Epithelial cell of proximal tubule (primary cell): ENCODE measurements at places on chromosomes 1 and 21. TPM values are rescaled to one million over a fixed set of nuclear protein-coding genes. Genes with fewer than 3 reads are reported as not detected.
A peak's percentile ranks its signal among the peaks of the same experiment; 100 is the strongest.

- DNase-seq: no peak
Observed at GRCh38 chr1:98870959-98871903, 133.4 kb downstream of the PLPPR5 start.

DNA sequence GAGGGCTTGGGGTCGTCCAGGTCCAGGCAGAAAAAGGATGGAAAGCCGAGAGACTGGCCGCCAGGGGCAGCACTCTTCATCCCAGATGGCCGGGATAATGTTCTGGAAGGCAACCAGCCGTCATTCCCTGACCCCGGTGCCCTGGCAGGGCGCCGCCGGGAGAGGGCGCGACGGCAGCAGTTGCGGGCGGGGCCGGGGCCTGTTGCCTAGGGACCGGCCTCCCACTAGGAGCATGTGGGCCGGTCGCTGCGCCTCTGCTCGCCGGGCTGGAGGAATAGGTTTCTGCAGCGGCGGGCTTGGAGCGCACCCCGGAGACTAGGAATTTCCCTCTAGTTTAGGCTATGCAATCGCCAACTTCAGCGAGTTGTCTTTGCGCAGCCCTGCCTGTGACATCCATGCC, 11.0 kb downstream of the DMRTB1 start:
- peak; percentile 13 for DNase-seq

DNA sequence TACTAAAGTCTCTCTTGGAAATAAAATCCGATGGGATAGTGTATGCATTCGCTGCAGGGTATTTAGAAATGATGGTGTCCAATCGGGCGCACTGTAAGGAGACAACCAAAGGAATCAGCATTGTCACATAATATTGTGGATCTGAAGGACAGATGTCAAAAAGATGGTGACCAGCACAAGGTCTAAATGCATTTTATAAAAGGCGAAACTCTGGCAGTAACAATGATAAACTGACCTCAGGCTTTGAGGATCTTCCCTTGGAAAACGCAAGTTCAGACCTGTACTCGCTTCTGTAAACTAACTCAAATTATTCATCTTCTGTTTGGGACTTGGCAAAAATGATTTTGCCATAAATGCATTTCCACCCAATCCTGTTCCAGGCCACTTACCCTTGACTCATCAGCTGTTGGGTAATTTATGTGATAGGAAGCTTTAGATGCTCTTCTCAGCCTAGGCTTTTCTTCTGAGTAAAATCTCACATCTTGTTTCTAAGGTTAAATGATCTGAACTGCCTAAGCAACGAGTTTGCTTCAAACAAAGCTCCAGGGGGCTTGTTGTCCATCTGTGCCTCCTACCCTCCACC, 33.8 kb downstream of the STPG1 start:
- DNase-seq: no peak

GRCh38 chr1:237786066-237786719, 104.5 kb downstream of the ZP4 start:
- DNase-seq: no peak

DNA sequence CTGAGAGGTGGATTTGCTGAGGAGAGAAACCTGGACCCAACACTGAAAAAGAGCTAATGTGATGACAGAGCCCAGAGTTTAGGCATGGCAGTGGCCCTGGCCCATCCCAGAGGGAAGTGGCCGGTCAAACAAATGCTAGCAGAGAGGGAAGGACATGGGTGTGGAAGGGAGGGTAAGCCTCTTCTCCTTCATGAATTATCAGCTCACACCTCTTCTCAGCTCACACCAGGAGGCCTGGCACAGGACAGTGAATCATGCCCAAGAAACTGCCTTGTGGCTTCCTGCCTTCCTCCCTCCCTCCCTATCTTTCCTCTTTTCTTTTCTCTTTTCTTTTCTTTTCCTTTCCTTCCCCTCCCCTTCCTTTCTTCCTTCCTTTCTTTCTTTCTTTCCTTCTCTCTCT, 1.3 kb upstream of the SPRR3 start:
- DNase-seq: no peak

- DNase-seq: no peak
Observed at GRCh38 chr1:66476774-66477173, 57.2 kb upstream of the SGIP1 start.

DNA sequence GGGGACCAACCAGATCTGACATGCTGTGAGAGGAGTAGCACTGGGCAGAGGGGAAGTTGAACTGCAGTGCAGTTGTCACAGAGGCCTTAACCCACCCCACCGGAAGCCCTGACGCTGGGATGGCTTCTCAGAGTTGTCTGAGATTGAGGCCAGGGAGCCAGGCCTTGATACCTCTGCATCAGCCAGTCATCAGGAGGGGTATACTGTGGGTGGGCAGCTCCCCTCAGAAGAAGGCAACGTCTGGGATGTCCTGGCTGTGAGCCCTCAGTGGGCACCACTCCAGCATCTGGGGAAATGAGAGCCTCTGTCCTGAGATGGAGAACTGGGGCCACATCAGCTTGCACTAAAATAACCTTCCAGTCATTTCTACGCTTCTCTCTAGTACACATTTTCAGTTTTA, 47.9 kb upstream of the BCAR3 start:
- DNase-seq: no peak

DNA sequence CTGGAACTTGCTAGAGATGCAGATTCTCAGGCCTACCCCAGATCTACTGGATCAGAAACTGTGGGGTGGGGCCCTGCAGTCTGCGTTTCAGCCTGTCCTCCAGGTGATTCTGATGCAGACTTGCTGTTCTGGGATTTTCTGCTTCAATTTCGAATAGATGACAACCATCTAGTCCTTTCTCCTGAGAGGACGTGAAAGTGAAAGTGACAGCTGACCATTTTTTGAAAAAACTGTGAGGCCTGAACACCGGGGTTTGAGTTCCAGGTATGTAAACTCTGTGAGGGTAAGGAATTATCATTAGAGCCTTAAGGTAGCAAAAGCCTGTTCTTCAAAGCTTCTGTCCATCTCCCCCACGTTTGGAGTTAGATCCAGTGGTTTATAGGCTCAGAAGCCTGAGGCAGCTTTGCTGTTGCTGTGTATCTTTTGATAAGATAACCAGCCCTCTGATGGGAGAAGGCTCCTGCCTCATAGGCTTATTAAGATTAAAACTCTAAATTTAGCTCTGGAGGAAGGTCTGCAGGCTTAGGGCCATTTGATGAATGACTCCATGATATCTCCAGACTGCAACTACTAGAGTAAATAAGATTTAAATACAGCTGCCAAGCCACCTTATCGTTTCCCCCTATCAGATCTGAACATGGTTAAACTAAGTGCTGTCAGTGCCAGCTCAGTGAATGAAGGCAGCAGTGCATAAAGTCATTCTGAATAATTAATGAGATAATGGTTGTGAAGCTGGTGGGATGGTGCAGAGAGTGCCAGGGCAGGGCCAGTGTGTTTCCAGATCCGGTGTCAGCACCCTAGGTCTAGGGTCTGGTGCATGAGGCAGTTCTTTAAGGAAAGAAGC, 335.2 kb downstream of the HHAT start:
- DNase-seq: no peak

GRCh38 chr1:158007667-158008386, 14.4 kb downstream of the KIRREL1 start:
- DNase-seq: no peak

- DNase-seq: no peak
Observed at GRCh38 chr1:56068908-56069307, 510.5 kb downstream of the PLPP3 start.

DNA sequence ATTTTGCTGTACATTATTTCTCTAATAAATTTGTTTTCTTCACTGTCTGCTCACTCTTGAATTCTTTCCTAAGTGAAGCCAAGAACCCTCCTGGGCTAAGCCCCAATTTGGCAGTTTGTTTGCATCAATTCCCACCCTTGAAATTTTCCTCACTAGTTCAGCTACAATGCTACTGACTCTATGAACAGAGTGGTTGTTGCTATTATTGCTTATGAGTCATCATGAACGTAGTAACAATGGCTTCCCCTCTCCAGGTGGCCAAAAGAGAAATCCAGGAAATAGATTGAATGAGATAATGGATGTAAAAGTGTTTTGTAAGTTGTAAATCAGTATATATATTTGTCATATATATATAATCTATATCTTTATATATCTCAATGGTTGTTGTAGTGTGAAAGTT, 193.0 kb downstream of the URB2 start:
- DNase-seq: no peak

Gene ACKR1
- not detected in 2 replicates for total RNA-seq

Gene RORC
- total RNA-seq: not detected in 2 replicates

- DNase-seq: no peak
Observed at GRCh38 chr1:63628607-63629006, 35.4 kb downstream of the PGM1 start.

DNA sequence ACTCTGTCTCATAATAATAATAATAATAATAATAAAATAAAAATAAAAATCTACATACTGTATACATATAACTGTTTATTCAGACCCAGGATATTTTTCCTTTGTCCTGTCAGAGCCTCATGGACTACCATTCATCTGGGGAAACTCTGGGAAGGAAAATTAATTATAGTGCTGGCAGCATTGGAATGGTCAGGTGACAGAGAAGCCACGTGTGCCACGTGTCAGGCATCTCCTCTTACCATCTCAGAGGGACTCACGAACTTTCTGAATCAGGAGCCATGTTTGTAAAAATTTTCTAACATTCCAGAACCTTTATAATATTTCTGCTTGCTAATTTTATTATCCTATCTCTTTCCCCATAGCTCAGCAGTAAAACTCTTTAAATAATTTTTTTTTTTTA, 97.8 kb upstream of the HNRNPU start:
- DNase-seq: no peak

GRCh38 chr1:233641029-233641428, 27.1 kb downstream of the KCNK1 start:
- DNase-seq: no peak

DNA sequence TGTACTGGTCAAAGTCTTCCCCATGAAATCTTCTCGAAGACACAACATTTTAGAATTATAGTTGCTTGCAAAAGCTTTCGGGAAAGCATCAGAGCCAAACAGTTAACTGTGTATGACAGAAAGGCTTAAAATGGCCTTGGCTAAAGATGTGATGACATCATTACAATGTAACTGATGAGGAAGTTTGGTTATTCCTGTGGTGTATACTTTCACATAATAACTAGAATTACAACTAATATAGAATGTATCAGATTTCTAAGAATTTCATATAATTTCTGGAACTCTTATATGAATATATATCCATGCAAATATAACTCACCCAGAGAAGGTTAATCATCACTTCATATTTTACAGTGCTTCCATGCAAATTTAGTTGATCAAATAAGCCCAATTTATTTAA, 8.4 kb downstream of the TP73 start:
- no peak for DNase-seq

DNA sequence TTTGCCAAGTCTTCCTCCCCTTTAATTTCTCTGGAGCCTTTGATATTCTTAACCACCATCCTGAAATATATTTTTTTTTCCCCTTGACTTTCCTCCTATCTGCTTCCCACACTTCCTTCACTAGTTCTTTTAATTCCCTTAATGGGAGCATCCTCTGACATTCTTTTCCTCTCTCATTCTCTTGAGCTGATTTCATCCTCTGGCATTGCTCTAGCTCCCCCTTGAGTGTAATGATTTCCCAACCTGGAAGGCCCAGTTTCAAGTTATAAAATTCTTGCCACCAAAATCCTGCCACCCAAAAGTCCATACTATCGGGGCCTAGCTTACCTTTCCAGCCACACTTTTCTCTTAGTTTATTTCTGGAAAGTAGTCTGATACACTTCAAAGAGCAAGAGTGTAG, 39.5 kb upstream of the UBE2U start:
- DNase-seq: no peak

Gene EFNA3
- 1.7 and 2.8 TPM in 2 replicates for total RNA-seq
